ENCODE measurements at places on chromosomes 4 and X.

DNA sequence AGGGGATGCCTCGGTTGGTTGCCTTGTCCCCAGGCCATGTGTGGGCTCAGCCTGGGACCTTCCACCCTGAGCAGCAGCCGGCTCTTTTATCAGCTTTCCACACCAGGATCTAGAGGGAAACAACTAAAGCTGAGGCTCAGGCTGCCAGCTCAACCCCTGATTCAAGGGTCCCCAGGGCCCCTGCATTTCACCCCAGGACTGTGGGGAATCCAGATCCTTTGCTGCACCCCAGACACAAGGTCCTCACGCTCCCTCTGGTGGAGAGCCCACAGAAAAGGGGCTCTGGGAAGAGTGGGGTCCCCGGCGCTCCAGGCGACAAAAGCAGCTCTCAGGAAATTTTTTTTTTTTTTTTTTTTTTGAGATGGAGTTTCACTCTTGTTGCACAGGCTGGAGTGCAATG lies 64.3 kb downstream of the ZFYVE28 start:
- no peak for DNase-seq

- peak; percentile 13 for DNase-seq
Measured at GRCh38 chr4:173357939-173358338, 12.8 kb upstream of the SAP30 start.

DNA sequence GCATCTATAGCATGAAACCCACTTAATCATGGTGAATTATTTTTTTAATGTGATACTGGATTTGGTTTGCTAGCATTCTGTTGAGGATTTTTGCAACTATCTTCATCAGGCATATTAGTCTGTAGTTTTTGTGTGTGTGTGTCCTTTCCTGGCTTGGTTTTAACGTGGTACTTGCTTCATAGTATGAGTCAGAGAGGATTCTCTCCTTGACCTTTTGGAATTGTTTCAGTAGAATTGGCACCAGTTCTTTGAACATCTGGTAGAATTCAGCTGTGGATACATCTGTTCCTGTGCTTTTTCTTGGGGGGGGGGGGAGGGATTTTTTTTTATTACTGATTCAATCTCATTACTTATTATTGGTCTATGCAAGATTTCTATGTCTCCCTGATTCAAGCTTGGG lies 232.0 kb upstream of the KLF8 start:
- no peak for DNase-seq

DNA sequence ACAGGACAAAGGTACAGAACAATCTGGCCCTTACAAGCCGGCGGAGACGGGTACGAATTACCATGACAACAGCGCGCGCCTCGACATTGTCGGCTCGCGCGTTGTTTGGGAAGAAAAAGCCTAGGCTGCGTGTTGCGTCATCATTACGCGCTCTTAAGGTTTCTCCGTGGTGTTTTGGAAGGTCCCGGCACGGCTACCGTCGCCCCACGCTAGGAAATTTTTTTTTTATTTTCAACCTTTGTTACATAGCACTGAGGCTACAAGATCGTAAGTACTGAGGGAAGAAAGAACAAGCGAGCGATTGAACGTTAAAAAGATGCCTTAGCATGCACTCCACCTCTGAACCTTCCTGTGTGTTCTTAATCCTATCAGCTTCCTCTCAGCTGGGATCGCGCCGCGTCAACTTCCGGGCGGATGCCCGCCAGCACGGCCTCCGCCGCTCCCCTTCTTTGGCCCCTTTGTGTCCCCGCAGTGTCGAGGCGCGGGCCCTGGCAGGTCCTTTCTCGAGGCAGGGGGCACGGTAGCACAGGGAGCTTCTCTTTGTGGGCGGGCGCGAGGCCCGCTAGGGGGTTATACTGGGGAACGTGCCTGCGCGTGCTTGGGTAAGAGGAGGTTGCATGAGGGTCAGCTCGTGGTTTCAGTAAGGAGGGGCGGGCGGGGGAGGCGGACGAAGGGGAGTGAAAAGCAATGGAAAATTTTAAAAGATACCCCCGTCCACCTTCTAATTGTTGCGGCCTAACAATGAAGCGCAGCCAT lies at the start of gene SMARCAD1:
TSS of gene SMARCAD1 (plus strand) at position 397 of the 756 bp plus-strand sequence. CDS start 530 bp downstream, outside the sequence.
- peak; percentile 67 for DNase-seq

DNA sequence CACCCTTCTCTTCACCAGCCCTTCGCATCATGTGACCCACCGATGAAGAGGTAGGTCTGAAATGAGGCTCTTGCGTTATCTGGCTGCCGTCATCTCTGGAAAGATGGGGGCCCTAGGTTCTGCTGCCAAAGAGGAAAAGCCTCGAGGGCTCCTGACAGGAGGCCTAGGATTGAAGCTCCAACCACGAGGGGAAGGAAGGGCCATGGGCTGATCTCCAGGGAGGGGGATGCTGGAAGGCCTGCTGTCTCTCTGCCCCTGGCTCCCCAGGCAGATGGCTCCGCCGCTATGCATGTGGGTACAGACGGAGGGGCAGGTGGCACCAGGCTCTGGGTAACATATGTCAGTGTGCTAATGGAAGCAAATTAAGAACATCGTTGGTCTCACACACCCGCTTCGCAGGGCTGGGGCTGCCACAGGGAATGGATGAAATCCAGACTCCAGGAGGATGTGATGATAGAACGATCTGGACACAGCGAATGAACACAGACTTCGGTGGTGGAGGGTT lies 44.9 kb downstream of the AFAP1 start:
- DNase-seq: no peak

GRCh38 chr4:108171339-108172230 lies 2.9 kb upstream of the LEF1 start:
- DNase-seq: no peak

GRCh38 chr4:630656-631055 lies 5.3 kb downstream of the PDE6B start:
- DNase-seq: no peak

GRCh38 chr4:157265281-157265680 lies 44.8 kb downstream of the GRIA2 start:
- no peak for DNase-seq

DNA sequence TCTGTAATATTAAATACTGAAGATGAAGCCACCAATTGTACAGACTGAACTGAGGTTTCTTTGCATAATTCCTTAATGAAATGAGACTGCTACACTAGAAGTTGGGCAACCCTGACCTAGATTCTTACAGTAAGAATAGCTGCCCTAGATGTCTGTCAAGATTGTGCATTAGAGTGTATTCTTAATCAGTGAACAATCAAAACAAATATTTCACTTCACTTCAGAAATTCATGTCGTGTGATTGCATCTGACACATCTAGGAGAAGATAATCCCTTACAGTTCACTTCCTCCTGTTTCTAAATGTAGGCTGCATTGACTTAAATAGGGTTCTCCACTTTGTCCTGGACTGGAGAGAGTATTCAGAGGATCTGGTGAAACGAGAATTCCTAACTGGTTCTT lies 283.1 kb downstream of the HNRNPD start:
- no peak for DNase-seq

DNA sequence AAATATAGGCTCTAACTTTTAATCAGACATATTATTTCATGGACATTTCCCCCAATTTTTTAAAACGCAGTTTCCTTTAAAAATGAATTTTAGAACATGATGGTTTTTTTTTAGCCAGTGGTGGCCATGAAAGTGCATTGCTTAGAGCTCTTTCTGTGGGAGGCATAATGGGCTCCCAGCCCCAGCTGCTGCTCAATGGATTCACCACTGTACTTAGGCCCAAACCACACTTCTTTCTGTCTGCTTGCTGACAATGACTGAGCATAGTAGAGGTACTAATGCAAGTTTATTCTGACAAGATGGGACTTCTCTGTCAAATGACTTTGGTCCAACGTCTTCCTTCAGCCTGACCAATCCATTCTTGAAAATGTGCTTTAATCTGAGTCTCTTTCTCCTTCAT lies 400.2 kb upstream of the GRIA3 start:
- no peak for DNase-seq

DNA sequence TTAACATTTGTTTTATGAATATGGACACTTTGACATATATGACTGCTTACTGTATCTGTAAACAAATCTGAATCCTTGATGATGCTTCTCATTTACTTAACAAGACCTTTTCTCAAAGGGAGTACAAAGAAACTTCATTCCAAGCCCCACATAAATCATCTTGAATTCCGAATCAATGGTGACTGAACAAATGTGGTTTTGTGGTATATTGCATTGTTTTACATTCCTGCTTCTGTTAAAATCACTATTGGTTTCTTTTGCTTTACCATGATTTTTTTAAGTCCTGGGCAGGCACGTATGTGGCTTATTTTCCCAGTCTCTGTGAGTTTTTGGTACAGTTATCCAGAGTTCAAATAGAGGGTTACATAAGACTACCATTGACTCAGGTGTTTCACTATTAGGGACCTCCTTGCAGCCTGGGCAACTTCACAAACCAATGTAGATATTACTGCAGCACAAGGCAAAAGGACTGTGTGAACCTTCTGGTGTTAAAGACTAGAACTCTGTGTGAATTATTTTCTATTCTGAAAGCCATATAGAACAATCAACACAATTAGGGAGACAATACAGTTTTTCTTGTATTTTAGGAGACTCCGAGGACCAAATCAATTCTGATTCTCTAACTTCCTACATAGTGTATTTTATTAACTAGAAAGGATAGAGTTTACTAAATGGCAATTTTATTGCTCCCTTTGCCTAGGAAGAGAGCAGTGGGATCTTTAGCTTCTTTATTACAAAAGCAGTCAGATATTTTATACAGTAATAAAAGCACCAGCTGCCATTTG lies 196.4 kb downstream of the GALNTL6 start:
- DNase-seq: no peak

DNA sequence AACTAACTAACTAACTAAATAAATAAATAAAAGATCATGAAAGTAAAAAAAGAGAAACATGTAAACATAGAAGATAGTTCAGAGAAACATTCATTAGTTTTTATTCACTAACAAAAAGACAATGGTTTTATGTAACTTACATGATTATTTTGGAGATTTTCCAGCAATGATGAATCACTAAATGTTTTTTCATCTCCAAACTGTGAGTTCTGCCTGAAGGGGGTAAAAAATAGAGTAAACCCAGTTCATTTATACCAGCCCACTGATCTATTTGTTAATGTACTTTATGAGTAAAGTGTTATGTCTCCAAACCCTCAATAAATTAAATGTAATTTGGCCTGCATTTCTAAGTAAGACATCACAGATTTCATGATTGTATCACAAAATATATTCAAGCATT lies 101.1 kb downstream of the ATP8A1 start:
- DNase-seq: no peak
